ENCODE measurements at places on chromosomes 5 and 9.
A peak's percentile ranks its signal among the peaks of the same experiment; 100 is the strongest.

DNA sequence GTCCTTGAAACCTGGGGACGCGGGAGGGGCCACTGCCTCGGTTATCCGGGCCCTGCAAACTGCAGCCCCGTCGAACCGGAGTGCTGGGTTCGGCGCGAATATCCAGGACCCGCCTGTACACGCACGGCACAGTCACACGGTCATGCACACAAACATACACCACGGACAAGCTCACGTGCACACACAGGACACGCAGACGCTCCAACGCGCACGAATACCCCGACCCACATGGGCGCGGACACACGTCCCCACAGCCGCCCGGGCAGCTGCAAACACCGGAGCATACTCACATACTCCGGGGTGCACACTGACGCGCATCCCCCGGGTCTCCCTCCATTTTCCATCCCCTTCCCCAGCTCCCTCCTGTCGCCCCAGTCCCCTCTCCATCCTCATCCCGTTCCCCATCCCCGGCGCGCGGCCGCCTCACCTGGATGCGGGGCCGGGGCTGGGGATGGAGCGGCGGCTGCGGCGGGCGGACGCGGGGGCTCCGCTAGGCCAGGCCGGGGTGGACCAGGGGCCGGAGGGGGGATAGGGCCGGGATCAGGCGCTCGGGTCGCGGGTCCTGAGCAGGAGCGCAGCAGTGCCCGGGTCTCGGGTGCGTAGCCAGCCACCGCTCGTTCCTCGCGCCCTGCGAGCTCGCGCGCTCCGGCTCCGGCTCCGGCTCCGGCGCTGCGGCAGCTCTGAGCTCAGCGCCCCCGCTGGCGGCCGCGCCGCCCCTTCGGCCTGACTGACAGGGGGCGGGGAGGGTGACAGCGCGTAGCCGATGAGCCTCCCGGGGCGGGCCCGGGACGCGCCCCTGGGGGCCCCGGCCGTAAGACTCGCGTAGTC is at the start of the genes EIF4E1B and SNCB:
Gene EIF4E1B (plus strand): TSS at position 823 of the 828 bp plus-strand sequence. CDS start 12,113 bp downstream, outside the sequence.
Gene SNCB (minus strand): TSS at position 682 of the 828 bp plus-strand sequence. CDS start 880 bp downstream, outside the sequence.
- DNase-seq = peak; percentile 40

GRCh38 chr5:75510836-75511434 is 494 bp downstream of the CERT1 start:
- peak; percentile 36 for DNase-seq

GRCh38 chr9:97562542-97562941 is 61.1 kb downstream of the TMOD1 start:
- no peak for DNase-seq

DNA sequence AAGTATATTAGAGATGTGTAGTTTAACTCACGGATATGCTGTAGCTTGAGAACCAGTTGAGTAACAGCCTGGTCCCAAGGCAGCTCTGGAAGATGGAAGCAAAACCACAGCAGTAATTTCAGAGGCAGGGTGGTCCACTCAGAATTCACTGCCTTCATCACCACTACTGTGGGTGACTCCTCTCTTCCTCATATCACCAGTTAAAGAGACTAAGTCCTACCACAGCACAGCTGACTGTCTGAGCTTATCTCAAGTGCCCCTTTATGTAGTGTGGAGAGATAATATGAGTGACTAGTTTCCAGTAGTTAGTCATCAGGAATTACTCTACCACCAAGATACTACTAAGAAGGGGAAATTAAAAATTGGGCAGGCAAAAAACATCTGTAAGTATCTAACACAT is 1571.2 kb upstream of the C9orf72 start:
- no peak for DNase-seq

- no peak for DNase-seq
Observed at GRCh38 chr9:76530458-76531110, 71.6 kb downstream of the GCNT1 start.

- no peak for DNase-seq
Observed at GRCh38 chr5:57468481-57469163, 14.0 kb downstream of the ACTBL2 start.

DNA sequence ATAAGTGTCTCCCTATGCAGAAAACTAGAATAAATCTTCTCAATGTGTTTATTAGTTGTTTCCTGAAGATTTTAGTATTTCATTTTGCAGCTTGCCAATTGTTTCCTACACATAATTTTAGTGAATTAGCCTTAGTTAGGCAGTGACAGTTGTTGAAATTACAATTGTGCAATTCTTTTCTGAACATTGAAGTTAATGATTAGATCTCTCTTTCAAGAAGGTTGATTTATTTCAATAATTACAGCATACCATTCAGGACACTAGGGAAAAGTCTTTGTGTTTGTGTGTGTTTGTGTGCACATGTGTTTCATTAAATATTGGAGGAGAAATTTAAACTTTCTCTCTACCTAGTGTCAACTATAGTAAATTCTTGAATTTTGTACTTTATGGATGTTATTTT is 199.6 kb upstream of the MPDZ start:
- no peak for DNase-seq

DNA sequence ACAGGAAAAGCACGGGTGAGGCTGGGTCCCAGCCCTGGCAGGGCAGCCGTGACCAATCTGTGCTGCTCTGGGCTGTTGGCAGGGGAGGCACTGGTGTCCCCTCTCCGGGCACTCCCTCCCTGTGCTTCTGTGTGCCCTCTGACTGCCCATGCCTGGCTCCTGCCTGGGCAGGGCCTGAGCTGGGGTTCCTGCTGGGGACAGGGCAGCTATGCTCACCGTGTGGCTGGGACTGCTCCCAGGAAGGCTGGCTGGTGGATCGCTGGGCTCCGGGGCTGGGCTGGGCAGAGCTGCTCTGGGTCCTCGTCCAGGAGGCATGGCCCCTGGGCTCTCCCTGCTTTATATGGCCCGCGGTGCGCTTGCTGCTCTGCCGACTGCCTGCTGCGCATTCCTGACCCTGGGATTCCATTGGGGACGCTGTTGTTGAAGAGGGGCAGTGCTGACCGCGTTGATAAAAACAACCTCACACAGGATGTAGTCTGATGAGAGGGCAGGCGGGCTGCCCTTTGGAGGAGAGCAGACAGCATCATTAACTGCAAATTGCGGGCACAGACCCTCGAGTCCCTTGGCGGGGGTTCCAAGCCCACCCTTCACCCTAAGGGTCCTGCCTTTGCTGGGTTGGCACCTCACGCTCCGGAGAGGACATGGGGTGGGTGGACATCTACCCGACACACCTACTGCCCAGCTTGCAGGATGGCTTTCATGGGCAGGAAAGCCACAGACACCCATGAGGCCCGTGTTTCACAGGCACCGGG is 955 bp downstream of the QRFP start:
- no peak for DNase-seq

DNA sequence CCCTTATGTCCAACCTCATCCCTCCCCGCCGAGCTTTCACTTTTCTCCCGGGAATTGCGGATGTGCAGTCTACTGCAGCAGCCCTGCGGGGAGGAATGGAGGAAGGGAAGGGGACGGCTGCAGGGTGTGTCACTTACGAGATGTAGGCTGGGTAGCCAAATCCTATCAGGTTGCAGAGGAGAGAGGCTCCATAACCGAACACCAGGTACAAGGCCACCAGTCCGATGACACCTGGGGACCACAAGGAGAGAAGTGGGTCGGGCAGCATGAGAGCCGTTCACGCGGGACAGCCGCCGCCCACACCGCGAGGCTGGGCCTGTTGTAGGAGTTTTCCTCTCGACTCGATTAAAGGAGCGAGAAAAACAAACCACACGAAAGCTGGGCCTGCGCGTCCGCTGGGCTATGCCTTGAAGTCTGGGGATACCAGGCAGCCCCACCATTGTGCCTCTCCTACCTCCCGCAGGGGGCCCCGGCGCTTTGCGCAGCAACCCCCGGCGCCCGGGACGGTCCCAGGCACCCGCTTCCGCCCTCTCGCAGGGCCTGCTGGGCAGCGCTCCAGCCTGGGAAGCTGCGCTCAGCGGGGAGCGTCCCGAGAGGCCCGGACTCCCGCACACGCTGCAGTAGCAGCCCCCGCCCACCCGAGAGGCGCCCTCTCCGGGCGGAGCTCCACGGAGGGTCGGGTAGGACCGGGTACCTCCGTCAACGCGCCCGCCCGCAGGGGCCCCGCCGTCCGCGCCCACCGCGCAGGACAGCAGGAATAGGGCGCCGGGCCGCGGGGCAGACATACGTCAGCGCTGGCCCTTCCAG is 798 bp downstream of the REEP5 start:
- no peak for DNase-seq

DNA sequence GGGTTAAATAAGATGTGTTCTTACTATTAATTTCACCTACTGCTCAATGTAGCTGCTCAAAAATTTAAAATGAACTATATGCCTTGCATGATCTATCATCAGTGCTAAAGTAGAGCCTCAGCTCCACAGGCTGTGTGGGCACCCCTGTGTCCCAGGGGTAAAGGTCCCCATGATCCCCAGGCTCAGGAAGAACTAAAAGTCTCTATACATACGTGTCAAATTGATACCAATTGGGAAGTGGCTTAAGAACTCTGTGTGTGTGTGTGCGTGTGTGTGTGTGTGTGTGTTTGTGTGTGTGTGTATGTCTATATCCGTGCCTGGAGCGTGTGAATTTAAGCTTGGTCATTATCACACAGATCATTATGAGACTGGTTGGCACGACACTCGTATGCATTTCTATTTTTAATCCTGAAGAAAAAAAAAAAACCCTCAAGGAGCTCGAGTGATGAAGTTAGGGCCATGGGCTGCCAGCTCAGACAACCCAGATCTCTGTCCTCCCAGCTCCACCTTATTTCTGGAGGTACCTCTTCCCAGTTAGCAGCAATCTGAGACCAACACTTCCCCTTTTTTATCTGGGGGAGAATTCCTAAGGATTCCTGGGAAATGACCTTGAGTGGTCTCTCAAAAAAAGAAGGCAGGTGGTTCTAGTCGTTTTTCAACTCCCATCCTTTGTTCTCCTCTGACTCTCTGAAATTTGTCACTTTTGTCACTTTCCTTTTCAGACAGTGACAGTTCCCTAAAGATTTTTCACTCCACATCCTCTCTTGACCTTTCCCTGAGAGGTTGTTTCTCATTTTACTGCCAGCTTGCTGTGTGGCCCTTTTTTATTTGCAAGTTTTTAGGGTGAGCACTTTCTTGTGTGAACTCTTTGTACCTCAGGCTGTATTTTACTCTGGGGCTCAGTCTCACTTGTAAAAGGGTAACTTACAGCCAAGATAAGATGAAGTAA is 45.7 kb upstream of the CTXN3 start:
- DNase-seq = no peak

DNA sequence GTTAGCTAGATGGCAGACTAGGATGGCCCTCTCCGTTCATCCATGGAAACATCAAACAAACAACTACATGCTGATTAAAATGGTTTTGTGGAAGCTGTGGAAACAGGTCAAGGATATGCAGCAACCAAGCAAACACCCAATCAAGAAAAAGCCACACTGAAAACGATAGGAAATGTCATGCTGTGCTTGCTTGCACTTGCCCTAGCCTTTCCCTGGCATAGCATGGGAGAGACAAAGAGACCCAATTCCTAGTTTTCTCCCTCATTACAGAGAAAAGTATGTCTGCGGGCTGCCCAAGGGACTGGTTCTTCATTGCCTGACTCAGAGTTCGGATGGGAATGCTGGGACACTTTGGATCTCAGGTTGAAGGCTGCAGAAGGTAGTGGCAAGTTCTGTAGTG is 98.7 kb downstream of the FANCC start:
- no peak for DNase-seq

GRCh38 chr5:67308988-67309688 is 112.5 kb upstream of the CD180 start:
- no peak for DNase-seq

DNA sequence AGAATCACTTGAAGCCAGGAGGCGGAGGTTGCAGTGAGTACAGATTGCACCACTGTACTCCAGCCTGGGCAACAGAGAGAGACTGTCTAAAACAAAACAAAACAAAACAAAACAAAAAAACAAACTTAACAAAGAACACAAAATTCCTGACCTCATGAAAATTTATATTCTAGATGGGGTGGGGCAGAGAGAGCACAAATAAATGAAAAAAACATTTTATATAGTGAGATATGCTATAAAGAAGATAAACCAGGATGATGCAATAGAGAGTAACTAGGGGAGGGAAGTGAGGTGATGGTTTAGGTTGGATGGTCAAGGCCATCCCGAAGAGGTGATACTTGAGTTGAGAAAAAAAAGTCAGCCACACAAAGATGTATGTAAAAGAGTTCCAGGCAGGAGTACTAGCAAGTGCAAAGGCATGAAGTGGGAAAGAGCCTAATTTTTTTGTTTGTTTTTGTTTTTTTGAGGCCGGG is 10.2 kb upstream of the LARS1 start:
- no peak for DNase-seq

DNA sequence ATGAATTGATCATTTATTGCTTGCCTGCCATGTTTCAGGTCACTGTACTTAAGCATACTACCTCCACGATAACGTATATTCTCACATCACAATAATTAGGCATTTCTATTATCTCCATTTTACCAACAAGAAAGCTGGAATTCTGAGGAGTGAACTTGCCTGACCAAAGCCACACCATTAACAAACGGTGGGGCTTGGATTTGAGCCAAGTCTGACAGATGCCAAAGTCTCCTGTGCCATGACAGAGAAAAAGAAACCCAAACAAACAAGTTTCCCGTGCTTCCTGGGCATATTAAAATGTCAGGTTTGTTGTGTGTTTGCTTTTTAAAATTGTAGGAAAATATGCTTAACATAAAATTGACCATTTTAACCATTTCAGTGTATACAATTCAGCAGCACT is 40.8 kb upstream of the KCNV2 start:
- no peak for DNase-seq

DNA sequence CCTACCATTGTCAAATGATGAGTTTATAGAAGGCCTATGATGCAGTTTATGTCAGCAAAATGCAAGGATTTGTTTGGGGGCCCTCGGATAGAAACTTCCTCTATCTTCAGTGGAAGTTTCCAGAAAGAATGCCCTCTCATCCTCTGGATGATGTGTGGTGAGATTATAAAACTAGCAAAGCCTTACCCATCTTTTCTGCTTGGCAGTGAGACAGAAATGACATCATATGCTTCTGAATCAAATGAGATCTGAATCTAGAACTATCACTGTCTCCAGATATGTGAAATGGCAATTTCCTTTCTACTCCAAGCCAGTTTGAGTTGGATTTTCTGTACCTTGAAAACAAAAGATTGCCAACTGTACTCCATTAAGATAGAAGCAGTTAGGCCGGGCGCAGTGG is 60.4 kb upstream of the CKMT2 start:
- no peak for DNase-seq
